Activated CD4-positive, alpha-beta T cell treated with anti-CD3 and anti-CD28 coated beads for 36 hours (primary cell): ENCODE measurements at places on chromosomes 3 and 15. TPM values are rescaled to one million over a fixed set of nuclear protein-coding genes. Genes with fewer than 3 reads are reported as not detected.
A peak's percentile ranks its signal among the peaks of the same experiment; 100 is the strongest.

DNA sequence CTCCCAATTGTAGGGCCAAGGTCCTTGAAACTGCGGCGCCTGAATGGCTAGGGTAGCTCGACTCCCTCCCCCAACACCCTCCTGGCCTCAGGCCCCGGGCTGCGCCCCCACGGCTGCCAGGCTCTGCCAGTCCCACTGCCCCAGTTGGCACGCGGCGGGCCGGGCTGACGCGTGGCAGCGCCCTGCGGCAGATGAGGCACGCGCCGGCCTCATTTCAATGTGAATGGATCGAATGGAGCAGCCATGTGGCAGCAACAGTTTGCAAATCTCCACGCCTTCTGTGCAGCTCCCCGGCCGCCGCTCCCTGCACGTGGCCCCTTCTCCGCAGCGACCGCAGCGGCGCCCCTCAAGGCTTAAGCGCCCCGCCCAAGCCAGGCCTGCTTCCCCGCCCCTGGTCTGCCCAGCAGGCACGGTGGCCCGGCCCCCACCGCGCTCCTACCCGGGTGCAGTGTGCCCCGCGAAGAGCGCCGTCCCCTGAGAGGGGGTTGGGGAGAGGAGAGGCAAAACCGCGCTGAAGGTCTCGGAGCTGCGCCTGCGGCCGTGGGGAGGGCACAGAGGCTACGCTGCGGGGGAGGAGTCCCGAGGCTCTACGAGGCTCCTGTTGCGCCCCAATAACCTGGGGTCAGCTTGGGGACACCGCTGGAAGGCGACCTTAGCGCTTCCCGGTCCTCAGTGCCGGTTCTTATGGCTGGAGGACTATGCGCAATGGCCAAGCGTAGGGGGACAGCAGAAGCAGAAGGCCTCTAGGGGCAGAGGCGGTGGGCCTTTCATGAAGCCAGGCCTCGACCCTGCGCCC, 3.1 kb upstream of the DLL4 start:
- peak; percentile 39 for DNase-seq

DNA sequence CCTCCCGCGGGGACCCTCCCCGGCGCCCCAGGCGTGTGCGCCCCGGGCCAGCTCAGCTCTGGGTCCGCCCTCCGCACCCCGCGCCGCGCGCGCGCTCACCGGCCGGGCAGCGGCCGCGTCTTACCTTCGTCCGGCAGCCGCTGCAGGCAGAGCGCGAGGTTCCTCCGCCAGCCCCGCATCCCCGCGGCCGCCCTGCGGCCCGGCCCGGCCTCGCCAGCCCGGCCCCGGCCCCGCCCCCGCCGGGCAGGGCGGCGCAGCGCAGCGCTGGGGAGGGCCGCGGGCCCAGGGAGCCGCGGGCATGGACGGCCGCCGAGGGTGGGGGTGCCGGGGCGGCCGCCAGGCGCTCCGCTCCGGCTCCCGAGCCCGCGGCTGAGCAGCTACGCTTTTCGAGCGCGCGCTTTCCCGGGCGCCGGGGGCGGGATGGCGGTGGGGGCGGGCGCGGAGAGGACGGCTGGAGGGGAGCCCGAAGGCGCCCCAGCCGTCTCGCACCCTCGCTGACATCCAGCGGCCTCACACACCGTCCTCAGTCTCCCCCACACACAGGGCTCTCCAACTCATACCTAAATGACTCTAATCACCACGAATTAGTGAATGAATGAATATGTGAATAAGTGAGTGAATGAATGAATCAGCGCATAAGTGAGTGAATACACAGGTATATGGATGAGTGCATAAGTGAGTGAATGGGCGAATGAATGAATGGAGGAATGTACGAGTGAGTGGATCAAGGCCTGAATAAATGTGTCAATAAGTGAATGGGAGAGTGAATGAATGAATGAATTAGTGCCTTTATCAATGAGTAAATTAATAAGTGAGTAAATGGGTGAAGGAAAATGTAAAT, 48.5 kb upstream of the CCDC174 start:
- DNase-seq = no peak

DNA sequence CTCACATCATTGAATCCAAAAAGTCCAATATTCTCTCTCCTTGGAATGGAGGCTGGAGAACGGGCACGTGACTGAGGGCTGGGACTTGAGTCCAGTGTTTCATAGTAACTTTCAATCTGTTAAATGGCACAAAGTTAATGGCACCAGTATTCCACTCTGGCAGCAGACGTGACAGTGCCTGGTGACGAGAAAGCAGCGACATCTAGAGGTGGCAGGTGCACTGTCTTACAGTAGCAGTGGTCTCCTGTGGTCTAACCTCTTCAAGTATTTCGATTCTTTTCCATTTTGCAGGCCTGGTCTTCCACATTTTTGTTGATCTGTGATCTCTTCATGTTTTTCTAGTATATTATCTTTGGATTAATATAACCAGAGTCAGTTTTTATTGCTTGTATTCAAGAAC, 107.1 kb downstream of the OXSM start:
- peak; percentile 39 for DNase-seq

GRCh38 chr15:33150971-33151370, 43.5 kb downstream of the FMN1 start:
- DNase-seq = no peak

DNA sequence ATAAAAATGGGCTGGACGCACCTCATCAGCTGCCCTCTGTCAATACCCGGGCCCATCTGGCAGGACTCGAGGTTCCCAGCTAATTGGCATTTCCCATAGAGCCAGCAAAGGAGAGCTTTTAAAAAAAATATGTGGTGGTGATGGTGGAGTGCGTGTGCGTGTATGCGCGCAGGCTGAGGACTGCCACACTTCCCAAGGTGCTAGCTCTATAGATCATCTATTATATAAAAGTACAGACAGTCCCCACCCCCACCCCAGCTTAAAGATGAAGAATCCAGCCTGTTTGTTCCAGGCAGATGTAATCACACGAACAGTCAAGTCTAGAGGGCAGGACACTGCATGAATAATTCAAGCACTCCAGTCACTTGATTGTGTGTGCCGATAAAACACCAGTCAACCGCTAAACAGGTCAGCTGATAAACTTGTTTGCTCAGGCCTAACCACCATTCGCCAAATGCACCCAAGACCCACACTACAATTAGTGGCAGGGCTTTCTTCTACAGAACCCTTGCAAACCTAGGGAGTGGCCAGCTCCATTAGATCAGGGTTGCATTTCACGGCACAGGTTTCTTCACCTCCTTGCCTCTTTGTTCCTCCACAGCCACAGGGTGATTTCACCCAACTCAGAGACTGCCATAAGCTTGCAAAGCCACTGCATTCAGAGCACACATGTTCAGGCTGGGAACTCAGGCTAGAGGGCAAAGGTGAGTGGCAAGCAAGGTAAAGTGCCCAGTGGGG, 5.8 kb downstream of the TLE3 start:
- peak; percentile 39 for DNase-seq

- no peak for DNase-seq
Observed at GRCh38 chr3:29324180-29324651, 43.3 kb downstream of the RBMS3 start.

DNA sequence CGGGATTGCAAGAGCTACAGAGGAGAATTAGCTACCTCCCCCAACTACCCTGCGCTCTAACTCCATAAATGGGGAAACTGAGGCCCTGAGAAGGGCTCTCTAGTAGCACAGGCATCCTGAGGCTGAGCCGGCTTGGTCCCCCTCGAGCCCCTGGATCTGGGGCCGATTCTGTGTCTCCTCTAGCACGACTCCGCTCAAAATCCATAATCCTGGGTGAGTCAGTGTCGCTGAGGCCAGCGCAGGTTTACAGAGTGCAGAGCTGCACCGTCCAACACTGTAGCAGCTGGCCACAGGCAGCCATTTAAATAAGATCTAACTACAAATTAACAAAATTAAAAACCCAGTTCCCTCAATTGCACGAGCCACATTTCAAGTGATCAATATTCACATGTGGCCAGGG, 10.8 kb downstream of the GATA2 start:
- DNase-seq = no peak

GRCh38 chr3:171810629-171811294, 479 bp upstream of the PLD1 start:
- DNase-seq = no peak

DNA sequence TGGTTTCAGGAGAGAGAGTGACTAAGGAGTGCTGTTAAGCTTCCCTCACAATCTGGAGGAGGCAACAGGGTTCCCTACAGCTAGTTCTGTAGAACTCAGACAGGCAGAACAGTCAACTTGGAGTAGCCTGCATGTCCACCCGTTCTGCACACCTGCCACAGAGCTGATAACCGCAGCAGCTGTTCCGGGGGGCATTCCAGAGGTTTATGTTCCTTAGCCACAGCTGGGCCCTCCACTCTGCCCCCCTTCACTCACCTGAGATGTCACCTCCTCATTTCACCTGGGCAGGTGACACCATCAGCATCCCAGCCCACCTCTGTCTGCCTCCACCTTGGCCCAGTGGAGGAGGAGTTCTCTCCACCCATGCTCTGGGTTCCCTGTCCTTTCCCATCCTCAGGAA, 22.6 kb downstream of the XYLB start:
- no peak for DNase-seq

- DNase-seq = no peak
Observed at GRCh38 chr3:42680806-42681205, 4.5 kb upstream of the KLHL40 start.

- no peak for DNase-seq
Observed at GRCh38 chr3:46843508-46843907, 19.7 kb downstream of the MYL3 start.

GRCh38 chr3:487614-488013, 291.1 kb downstream of the CHL1 start:
- no peak for DNase-seq

CDHR4 gene
- total RNA-seq = not detected

CLRN1 gene
- total RNA-seq = not detected

ANKDD1A gene
- total RNA-seq = 1.0 TPM
